IPS DF 6.9 (cell line): ENCODE measurements at places on chromosomes 12 and 14.

- DNase-seq: no peak
Observed at GRCh38 chr12:94488463-94488862, 28.8 kb upstream of the CEP83 start.

DNA sequence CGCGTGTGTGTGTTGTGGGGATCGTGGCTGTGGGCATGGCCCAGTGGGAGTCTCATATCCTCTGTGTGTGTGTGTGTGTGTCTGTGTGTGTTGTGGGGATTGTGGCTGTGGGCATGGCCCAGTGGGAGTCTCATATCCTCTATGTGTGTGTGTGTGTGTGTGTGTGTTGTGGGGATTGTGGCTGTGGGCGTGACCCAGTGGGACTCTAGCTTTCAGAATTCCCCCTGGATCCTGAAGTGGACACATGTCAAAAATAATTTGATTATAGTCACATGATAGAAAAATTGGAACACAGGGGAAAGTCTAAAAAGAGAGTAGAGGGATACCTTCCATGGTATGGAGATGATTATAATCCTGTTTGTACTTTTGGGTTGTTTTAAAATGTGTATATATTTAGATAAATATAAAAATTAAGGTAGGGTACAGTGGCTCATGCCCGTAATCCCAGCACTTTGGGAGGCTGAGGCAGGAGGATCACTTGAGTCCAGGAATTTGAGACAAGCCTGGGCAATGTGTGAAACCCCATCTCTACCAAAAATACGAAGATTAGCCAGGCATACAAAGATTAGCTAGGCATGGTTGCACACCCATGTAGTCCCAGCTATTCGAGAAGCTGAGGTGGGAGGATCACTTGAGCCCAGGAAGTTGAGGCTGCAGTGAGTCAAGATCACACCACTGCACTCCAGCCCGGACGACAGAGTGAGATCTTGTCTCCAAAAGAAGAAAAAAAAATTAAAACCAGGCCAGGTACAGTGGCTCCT, 11.0 kb downstream of the PAPLN start:
- no peak for DNase-seq

- no peak for DNase-seq
Observed at GRCh38 chr12:91172096-91172495, 10.5 kb downstream of the DCN start.

DNA sequence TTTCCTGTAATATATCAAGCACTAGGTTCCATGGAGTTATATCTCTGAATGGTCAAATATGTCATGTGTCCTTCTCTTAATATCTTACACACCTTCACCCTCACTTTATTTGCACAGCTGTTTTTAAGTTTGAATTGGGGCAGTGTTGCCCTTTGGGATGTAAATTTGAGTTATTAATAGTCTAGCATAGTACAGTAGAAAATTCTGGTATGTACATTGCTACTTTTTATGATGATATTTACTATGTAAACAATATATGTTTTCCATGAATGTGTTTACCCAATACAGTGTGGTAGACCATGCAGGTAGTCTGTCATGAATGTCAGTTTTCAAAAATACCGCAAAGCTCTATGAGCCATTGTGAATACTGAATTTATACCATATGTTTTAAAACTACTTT, 50.5 kb downstream of the METTL25 start:
- DNase-seq: no peak
